ENCODE measurements at places on chromosomes 5 and 9. TPM values are rescaled to one million over a fixed set of nuclear protein-coding genes. Genes with fewer than 3 reads are reported as not detected.

The GADD45G gene
- not detected for polyA plus RNA-seq

The PCDHGC5 gene
- not detected for polyA plus RNA-seq

The SLC6A19 gene
- not detected for polyA plus RNA-seq

The FAM114A2 gene
- 20.6 TPM for polyA plus RNA-seq

The FGF18 gene
- 0.09 TPM for polyA plus RNA-seq

The PTGDS gene
- 1.7 TPM for polyA plus RNA-seq

The YTHDC2 gene
- polyA plus RNA-seq, result 12.1 TPM

The WDR31 gene
- not detected for polyA plus RNA-seq

The KCTD16 gene
- polyA plus RNA-seq, result not detected

The PRDM9 gene
- polyA plus RNA-seq, result not detected

The JAKMIP2 gene
- polyA plus RNA-seq, result 1.7 TPM

The UIMC1 gene
- 25.3 TPM for polyA plus RNA-seq

The CRHBP gene
- not detected for polyA plus RNA-seq

The ACTBL2 gene
- not detected for polyA plus RNA-seq

The MEGF10 gene
- polyA plus RNA-seq, result not detected

The FAM221B gene
- not detected for polyA plus RNA-seq

The FOXD4L5 gene
- polyA plus RNA-seq, result not detected

The EXOSC2 gene
- 25.3 TPM for polyA plus RNA-seq

The IL5 gene
- not detected for polyA plus RNA-seq

The CD274 gene
- 10.7 TPM for polyA plus RNA-seq

The C1QTNF2 gene
- polyA plus RNA-seq, result not detected

The COX7C gene
- 807 TPM for polyA plus RNA-seq

The DAB2IP gene
- not detected for polyA plus RNA-seq

The ZFP37 gene
- polyA plus RNA-seq, result 3.0 TPM

The FAM200C gene
- 0.08 TPM for polyA plus RNA-seq

The FIBCD1 gene
- not detected for polyA plus RNA-seq

The THBS4 gene
- polyA plus RNA-seq, result not detected

The CDH10 gene
- not detected for polyA plus RNA-seq

The HMCN2 gene
- not detected for polyA plus RNA-seq

The DMXL1 gene
- 10.3 TPM for polyA plus RNA-seq

The ARSI gene
- not detected for polyA plus RNA-seq
